Activated CD4-positive, alpha-beta memory T cell treated with anti-CD3 and anti-CD28 coated beads for 36 hours (primary cell): ENCODE measurements at places on chromosomes 4 and X.

DNA sequence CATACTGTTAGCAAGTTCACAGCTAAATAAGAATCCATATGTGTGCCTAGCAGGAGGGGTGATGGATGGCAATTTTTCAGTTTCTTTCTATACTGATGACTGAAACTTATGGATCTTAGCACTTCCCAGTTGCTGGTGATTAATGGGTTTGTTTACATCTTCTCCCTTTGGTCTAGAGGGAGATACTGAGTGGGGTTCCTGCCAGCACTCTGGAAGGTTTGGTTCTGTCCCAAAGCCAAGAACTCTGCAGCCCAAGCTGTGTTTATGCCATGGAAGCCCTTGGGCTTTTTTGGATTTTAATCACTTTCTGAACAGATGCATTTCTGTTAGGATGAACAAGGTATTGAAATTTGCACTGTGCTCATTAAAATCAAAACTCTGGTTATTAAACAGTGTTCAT, 43.5 kb downstream of the DDIT4L start:
- H3K27me3 ChIP-seq: no peaks in the 10 kb centered on the region
- H3K4me3 ChIP-seq: no peak overlapping the region
- no peaks in the 10 kb centered on the region for H3K36me3 ChIP-seq
- DNase-seq: no peak
- no peaks in the 10 kb centered on the region for H3K4me1 ChIP-seq

GRCh38 chr4:8537041-8537461, 43.1 kb upstream of the GPR78 start:
- peaks cover 3% of the 10 kb centered on the region for H3K36me3 ChIP-seq
- H3K27me3 ChIP-seq: peaks cover 3% of the 10 kb centered on the region
- peaks cover 9% of the 10 kb centered on the region for H3K4me1 ChIP-seq
- no peak for DNase-seq
- no peak overlapping the region for H3K27ac ChIP-seq
- no peak overlapping the region for H3K4me3 ChIP-seq

DNA sequence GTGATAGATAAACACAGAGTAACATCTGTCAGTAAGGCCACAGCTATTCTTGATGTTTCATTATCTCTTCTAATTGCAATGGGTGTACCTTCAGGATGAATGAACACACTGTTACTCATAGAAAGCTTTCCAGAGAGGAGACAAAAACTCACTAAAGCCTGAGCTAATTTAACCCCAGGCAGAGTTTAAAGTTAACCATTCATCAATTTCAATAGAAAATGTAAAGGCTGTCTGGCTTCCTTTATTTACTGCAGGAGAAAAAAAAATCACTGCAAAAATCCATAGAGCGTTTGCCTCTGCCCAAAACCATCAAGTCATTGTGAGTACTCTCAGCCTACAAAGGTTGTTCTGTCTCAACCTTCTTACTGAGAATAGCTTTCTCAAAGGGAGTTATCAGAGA, 376.9 kb downstream of the PPP4R3C start:
- no peak overlapping the region for H3K27ac ChIP-seq
- DNase-seq: no peak
- no peaks in the 10 kb centered on the region for H3K27me3 ChIP-seq
- H3K4me1 ChIP-seq: no peaks in the 10 kb centered on the region
- H3K36me3 ChIP-seq: no peaks in the 10 kb centered on the region

GRCh38 chr4:129369361-129370010, 273.5 kb downstream of the C4orf33 start:
- peaks cover 4% of the 10 kb centered on the region for H3K27me3 ChIP-seq
- no peaks in the 10 kb centered on the region for H3K36me3 ChIP-seq
- H3K4me1 ChIP-seq: no peaks in the 10 kb centered on the region
- no peak for DNase-seq
- no peak overlapping the region for H3K4me3 ChIP-seq
- no peak overlapping the region for H3K27ac ChIP-seq

- peaks cover 12% of the 10 kb centered on the region for H3K27me3 ChIP-seq
- DNase-seq: no peak
These were observed 13.4 kb downstream of the ADH1C start for GRCh38 chr4:99339172-99339571.

DNA sequence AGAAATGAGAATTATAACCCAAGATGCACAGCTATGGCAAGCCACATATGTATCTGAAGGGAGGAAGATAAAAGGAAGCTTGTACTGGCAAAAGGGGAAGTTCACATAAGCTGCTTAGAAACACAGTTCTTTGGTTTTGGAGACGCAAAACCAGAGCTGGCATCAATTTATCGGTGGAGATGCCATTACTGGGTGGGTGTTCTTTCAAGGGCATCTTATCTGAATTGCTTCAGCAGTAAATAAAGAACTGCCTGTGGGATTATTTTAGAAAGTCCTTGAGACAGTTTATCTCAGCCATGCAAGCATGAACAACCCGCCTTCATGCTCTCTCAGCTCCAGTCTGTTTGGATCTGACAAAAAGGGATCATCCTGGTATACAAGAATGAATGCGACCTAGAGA, 60.8 kb downstream of the DDX60 start:
- H3K4me3 ChIP-seq: no peak overlapping the region
- H3K36me3 ChIP-seq: peaks cover 41% of the 10 kb centered on the region
- H3K27me3 ChIP-seq: no peaks in the 10 kb centered on the region
- H3K27ac ChIP-seq: no peak overlapping the region
- no peak for DNase-seq
- H3K4me1 ChIP-seq: no peaks in the 10 kb centered on the region

- H3K4me3 ChIP-seq: no peak overlapping the region
- no peak for DNase-seq
- H3K27me3 ChIP-seq: peaks cover 2% of the 10 kb centered on the region
- no peak overlapping the region for H3K27ac ChIP-seq
- no peaks in the 10 kb centered on the region for H3K4me1 ChIP-seq
These were observed 19.4 kb upstream of the STPG2 start for GRCh38 chr4:98162696-98163095.

DNA sequence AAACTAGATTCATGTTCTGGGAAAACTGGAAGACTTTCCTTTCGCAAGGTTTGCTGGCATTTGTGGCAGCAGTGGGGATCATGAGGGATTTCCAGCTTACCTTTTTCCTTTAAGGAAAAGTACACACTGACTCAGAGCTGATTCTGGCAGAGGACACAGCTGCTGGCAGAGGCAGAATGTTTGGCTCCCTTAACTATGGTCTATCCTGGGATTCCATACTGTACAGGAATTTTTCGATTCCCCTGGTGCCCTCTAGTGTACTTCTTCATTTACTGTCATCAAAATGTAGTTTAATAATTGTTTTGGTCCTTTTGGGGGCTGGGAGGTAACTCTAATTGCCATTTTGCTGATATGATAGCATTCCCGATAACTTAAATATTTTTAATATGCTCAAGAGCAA, 152.7 kb downstream of the GABRG1 start:
- H3K27ac ChIP-seq: no peak overlapping the region
- no peaks in the 10 kb centered on the region for H3K4me1 ChIP-seq
- no peaks in the 10 kb centered on the region for H3K36me3 ChIP-seq
- DNase-seq: no peak
- no peaks in the 10 kb centered on the region for H3K27me3 ChIP-seq
- no peak overlapping the region for H3K4me3 ChIP-seq

- no peaks in the 10 kb centered on the region for H3K36me3 ChIP-seq
- no peak overlapping the region for H3K4me3 ChIP-seq
- H3K27me3 ChIP-seq: no peaks in the 10 kb centered on the region
- H3K27ac ChIP-seq: no peak overlapping the region
These were observed 37.9 kb downstream of the FAT1 start for GRCh38 chr4:186685767-186686183.

DNA sequence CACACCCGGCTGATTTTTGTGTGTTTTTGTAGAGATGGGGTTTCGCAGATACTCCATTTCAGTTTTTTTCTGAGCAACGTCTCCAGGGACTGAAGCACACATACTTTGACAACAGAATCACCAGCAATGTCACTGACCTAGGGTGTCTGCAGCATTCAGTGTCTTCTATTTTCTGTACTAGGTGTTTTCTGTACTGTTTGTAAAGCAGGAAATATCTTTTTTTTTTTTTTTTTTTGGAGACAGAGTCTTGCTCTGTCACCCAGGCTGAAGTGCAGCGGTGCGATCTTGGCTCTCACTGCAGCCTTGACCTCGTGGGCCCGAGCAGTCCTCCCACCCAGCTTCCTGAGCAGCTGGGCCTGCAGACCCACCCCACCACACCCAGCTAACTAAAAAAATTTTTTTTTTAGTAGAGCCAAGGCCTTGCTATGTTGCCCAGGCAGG, 8.9 kb downstream of the ADD1 start:
- no peaks in the 10 kb centered on the region for H3K27me3 ChIP-seq
- DNase-seq: no peak
- peaks cover 13% of the 10 kb centered on the region for H3K36me3 ChIP-seq
- H3K4me1 ChIP-seq: peaks cover 67% of the 10 kb centered on the region
- peak overlapping the region; percentile 45 for H3K27ac ChIP-seq

DNA sequence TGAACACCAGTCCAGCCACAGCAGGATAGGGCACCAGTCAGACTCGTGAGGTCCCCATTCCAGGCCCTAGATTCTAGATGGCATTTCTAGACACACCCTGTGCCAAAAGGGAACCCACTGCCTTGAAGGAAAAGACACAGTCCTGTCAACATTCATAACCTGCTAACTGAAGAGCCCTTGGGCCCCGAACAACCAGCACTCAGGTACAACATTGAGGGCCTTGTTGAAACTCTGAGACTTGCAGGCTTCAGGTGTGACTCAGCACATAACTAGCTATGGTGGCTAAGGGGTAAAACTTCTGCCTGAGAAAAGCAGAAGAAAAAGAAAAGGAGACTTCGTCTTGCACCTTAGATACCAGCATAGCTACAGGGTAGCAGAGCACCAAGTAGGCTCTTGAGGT, 252.9 kb upstream of the GRID2 start:
- H3K27me3 ChIP-seq: no peaks in the 10 kb centered on the region
- DNase-seq: no peak
- H3K4me3 ChIP-seq: no peak overlapping the region
- H3K27ac ChIP-seq: no peak overlapping the region
- no peaks in the 10 kb centered on the region for H3K36me3 ChIP-seq
- H3K4me1 ChIP-seq: no peaks in the 10 kb centered on the region

- no peak overlapping the region for H3K27ac ChIP-seq
- no peak overlapping the region for H3K4me3 ChIP-seq
- no peaks in the 10 kb centered on the region for H3K27me3 ChIP-seq
These were observed 891.1 kb upstream of the HS3ST1 start for GRCh38 chr4:12319765-12320164.

DNA sequence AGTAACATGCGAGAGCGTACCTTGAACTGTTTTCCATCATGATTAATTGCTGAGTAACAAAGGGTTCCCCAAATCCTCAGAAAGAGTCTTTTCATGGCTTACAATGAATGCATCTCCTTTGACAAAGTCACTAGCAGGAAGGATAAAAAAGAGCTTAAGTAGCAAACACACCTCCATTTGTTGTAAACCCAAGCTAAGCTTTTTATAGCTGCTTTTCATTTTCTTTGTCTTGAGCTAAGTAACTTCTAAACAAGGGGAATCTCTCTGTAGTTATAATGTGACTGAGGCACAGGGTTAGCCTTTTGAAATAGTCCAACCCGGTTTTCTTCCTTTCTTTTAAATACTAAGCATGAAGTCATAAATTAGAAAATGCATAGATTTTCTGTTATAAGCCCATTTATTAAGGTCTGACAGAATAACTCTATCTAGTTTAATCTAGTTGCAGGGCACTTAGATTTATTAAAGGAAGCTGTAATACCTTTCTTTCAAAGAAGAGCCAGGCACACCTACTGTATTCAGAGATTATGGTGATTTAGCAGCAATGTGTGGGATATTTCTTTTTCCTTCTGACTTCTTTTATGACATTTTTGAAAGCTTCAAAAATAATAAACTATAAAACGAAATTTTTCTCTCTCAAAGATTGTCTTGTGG, 226.9 kb upstream of the SMIM31 start:
- DNase-seq: no peak
- no peaks in the 10 kb centered on the region for H3K4me1 ChIP-seq
- no peak overlapping the region for H3K27ac ChIP-seq
- H3K27me3 ChIP-seq: no peaks in the 10 kb centered on the region
- no peaks in the 10 kb centered on the region for H3K36me3 ChIP-seq

DNA sequence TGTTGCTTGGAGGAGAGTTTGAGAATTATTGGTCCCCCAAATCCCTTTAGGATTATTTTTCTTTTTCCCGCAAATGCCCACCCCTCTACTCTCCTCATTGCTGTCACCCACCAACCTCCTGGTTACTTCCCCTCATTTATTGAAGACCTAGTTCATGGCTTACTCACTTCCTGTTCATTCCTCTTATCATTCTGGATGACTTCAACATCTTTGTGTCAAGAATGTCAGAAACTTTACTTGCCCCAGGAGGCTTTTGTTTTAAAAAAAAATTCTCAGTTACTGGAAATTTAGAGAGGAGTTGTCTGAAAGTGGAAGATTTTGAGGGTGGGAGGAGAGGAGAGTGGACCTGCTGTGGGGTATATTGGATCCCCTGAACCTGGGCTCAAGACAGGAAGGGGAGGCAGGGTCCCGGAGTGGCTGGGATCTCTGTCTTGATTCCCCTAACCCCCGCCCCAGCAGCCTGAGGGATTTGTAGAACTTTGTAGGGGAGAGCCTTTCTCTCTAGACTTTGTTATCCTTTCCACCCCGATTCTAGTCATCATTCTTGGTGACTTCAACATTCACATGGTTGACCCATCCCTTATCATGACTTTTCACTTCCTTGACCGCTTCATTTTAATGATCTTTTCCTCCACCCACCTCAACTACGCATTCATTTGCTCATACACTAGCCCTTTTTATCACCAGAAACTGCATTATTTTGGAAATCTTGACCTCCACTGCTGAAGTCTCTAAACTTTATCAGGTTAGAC, 69.9 kb upstream of the ESX1 start:
- H3K4me1 ChIP-seq: no peaks in the 10 kb centered on the region
- H3K4me3 ChIP-seq: no peak overlapping the region
- H3K27ac ChIP-seq: no peak overlapping the region

- H3K27ac ChIP-seq: no peak overlapping the region
- no peak overlapping the region for H3K4me3 ChIP-seq
- H3K27me3 ChIP-seq: no peaks in the 10 kb centered on the region
- no peaks in the 10 kb centered on the region for H3K36me3 ChIP-seq
- peaks cover 5% of the 10 kb centered on the region for H3K4me1 ChIP-seq
These were observed 4.5 kb upstream of the ATP6AP2 start for GRCh38 chrX:40576291-40576690.

DNA sequence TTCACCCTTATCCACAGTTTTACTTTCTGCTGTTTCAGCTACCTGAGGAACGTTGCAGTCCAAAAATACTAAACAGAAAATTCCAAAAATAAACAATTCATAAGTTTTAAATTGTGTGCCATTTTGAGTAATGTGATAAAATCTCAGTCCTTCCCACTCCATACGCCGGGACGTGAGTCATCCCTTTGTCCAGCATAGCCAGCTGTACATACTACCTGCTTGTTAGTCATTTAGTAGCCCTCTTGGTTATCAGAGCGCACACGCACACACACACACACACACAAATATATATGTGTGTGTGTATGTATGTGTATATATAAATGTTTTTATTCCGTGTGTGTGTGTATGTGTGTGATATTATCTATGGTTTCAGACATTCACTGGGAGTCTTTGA, 4.8 kb upstream of the CCSER1 start:
- no peaks in the 10 kb centered on the region for H3K36me3 ChIP-seq
- H3K4me3 ChIP-seq: no peak overlapping the region
- DNase-seq: no peak
